CD4-positive, alpha-beta T cell treated with Interleukin-1 beta for 1 hour (primary cell): ENCODE measurements at places on chromosomes 1 and 21.

DNA sequence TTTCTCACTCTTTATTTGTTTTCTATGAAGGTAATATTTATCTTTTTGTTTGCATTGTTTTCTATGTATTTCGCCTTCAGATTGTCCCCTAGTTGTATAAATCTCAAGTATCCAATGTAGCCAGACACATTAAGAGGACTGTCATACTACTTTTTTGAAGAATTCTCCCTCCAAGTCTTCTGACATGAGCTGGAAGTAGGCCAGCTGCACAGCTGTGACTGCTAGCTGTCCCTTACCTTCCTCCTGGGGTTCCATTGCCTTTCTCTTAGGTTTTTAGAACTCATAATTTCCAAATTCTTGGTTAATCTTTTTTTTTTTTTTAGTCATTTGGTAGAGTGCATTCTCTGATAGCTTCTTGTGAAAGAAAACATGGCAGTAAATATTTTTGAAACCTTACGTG, 46.2 kb downstream of the MTR start:
- DNase-seq = no peak

DNA sequence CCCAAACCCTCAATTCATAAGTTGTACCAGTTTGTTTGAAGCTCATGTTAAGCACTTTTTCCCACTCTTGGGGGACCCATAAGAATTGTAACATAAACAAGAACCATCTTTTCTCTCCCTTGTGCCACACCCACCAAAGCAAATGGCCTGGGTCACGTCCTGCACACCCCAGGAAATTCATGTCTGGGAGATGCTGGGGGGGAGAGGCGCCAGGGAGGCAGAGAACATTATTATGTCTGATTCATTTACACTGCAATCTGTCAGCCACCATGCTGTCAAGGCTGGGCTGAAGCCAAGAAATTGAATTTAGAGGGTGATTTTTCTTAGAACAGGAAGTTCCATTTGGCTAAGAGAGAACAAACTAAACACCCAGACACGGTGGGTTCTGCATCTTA, 37.2 kb upstream of the IPO9 start:
- no peak for DNase-seq

DNA sequence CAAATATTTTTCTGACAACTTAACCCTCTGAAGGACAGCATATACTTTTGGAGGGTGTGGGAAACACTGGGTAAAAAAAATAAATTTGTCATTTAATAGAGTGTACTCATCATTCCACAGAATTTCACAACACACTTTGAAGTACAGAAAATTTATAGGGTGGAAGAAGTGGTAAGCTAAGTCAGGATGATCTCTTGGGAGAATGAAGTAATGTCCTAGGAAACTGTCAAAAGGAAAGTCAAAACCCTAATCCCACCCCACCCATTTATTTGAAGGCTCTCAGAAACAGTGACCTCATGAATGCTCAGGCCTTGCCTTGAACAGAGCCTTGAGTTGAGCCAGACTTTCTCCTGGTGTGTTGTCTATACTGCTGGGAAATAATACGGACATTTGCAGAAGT, 7.3 kb upstream of the UAP1 start:
- no peak for DNase-seq

GRCh38 chr1:103106426-103107341, 1.6 kb downstream of the COL11A1 start:
- DNase-seq = no peak

GRCh38 chr1:89575207-89575606, 50.6 kb downstream of the LRRC8B start:
- no peak for DNase-seq

DNA sequence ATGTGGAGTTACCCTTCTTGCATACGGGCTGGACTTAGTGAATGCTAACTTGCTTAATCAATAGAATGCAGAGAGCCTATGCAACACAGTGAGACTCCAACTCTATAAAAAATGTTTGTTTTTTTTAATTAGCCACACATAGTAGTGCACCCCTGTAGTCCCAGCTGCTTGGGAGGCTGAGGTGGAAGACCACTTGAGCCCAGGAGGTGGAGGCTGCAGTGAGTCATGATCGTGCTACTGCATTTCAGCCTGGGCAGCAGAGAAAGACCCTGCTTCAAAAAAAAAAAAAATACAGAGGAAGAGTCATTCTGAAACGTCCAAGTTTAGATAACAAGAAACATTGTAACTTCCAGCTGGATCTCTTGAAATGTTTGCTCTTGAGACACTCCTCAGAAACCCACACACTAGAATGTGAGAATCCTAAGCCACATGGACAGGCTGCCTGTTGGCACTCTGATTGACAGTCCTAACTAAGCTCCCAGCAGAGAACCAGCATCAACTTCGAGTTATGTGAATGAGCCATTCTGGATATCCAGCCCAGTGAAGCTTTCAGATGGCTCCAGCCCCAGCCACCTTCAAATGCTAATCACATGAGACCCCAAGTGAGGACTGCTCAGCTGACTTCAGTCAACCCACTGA, 20.0 kb upstream of the CAP1 start:
- DNase-seq = no peak

DNA sequence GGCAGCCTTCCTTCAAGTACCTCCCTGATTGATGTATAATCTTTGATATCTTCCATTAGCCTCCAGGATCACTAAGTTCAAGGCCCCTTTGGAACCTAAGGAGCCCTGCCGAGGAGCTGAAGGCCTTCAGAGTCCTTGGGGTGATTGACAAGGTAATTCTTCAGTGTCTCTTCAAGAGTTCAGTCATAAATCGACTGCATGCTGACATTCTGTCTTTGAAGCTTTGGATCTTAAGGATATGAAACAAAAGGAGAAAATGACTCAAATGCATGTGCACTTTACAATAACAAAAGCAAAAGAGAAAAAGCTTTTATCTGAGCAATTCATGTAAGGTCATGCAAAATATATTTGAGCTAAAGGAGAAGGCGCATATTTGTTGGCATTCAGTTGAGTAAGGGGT, 125.3 kb downstream of the RPS6KC1 start:
- no peak for DNase-seq
